ENCODE measurements at places on chromosomes 11 and 22. TPM values are rescaled to one million over a fixed set of nuclear protein-coding genes. Genes with fewer than 3 reads are reported as not detected.

The HBG1 gene
- not detected for polyA plus RNA-seq

The SCGB2A2 gene
- not detected for polyA plus RNA-seq

The HPX gene
- 1.8 TPM for polyA plus RNA-seq

The GTSE1 gene
- 1.0 TPM for polyA plus RNA-seq

The PATE2 gene
- not detected for polyA plus RNA-seq

The GRM5 gene
- not detected for polyA plus RNA-seq

All from adrenal gland (tissue), 19 donors.